ENCODE measurements at places on chromosomes 12 and 14. TPM values are rescaled to one million over a fixed set of nuclear protein-coding genes. Genes with fewer than 3 reads are reported as not detected.

The TAS2R19 gene
- not detected for total RNA-seq

- DNase-seq: no peak
Measured at GRCh38 chr14:68944162-68944561, 34.9 kb downstream of the ACTN1 start.

DNA sequence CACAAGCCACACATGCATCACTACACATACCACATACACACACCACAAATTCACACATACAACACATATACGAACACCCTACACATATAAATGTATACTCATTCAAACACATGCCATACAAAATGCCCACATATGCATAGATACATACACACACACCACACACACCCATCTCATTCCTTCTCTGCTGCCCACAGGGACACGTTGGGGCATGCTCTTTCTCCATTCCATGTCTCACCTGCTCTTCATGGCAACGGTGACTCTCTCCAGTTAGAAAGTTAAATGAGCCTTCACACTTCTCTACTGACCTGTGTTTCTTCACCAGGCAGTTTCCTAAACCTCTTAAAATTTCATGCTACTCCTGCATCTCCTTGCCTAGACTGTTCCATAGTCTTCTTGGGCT is 1194.8 kb downstream of the BCL11B start:
- no peak for DNase-seq

DNA sequence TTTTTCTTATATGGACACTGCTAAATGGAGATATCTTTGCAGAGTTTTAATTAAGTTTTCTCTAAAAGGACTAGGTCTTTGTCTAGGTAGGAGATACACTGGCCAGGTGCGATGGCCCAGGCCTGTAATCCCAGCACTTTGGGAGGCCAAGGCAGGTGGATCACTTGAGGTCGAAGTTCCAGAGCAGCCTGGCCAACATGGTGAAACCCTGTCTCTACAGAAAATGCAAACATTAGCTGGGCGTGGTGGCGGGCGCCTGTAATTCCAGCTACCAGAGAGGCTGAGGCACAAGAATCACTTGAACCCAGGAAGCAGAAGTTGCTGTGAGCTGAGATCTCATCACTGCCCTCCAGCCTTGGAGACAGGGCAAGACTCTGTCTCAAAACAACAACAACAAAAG is 17.1 kb upstream of the CERS5 start:
- DNase-seq: no peak

GRCh38 chr14:49988080-49988990 is 95.5 kb downstream of the ARF6 start:
- DNase-seq: no peak

DNA sequence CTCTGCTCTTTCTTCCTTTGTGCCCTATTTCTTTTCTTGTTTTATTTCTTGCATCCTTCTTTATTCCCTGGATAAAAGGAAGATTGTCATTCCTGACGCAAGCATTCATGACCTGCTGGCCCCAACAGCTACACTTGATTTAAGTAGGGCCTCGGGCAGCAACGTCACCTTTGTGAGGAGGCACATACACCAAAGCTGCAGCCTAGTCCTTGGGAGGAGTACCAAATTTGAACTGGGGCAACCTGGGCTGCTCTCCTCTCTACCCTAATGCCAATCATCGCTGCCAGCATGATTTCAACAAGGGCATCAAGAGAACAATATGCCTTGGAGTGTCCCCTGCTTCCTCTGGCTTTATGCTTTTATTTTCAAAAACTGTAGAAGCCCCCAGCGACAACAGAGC is 76.4 kb downstream of the C12orf50 start:
- no peak for DNase-seq

GRCh38 chr12:97927977-97928376 is 465.4 kb downstream of the RMST start:
- no peak for DNase-seq

The CCDC177 gene
- not detected for total RNA-seq

DNA sequence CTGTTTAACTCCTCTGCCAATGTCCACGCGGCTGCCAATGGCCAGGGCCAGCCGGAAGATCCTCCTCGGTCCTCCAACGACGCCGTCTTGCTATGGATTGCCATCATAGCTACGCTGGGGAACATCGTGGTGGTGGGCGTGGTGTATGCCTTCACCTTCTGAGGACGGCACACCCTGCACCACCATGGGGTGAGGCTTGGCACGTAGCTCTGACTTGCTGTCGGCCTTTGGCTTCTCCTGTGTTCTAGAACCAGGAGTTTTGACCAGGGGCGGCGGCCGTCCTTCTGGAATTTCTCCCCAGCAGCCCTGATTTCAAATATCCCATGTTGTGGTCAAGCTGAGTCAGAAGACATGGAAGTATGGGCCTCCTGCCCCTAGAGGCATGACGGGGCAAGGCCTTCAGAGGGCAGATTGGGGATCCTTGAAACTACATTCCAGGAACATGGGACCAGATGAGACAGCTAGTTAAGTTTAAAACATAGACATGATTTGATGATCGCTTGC is 47.5 kb downstream of the C14orf132 start:
- peak; percentile 30 for DNase-seq

DNA sequence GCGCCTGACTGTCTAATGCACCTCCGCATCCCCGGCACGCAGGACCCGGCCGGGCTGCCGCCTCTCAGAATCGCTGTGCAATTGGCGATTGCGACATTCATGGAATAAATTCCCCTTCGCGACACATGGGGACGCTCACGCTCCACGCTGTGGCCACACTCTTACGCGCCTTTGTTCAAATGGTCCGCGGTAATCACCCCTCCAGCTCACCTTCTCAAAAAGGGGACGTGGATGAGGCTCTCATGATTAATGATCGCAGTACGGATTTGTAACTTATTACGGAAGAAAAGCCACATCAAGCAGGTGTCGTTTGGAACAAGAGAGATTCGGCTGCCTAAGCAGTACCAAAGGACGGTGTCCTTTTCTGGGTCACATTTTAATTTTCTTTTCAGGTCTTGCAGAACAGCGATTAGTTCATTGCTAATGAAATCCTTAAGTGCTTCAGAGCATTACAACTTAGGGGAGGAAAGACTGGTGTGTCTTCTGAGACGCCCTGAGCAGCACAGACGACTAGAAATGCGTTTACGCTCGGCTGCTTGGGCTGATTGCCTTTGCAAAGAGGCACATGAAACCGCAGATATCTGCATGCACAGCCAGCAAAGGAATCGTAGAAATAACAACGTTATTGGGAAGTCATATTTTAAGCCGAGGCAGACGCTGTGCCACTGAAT is 37.3 kb upstream of the ADGRD1 start:
- DNase-seq: peak; percentile 80

DNA sequence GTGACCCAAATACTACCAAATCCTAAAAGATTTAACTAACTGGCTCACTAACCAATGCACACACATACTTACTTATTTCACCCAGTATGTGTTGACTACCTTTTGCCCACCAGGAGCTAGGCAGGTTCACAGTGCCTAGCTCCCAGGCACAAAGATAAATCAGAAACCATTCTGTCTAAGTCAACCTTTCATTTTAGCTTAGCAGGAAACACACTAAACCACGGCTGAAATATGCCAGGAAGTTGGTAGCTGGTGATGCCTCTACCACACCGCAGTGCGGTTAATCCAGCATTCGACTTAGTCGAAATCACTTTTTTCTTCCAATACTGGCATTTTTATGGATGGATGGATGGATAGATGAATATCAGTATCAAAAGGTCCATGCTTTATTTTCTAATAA is 597.7 kb downstream of the DIO2 start:
- no peak for DNase-seq

DNA sequence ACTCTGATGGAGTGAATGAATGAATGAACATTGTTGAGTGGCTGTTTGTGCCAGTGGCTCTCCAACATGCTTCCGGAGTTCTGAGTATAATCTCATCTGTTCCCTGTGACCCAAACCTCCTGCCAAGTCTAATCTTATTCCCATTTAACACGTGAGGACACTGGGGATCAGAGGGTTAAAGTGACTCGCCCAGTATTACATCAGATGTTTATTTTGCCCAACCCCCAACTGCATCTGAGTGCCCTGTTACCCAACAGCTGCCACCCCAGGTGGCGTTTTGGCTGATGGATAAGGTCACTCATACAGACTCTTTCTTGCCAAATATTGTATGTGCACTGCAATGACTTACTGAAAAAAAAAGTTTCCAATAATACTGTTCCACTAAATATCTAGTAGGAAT is 210.9 kb downstream of the EXOC5 start:
- no peak for DNase-seq

DNA sequence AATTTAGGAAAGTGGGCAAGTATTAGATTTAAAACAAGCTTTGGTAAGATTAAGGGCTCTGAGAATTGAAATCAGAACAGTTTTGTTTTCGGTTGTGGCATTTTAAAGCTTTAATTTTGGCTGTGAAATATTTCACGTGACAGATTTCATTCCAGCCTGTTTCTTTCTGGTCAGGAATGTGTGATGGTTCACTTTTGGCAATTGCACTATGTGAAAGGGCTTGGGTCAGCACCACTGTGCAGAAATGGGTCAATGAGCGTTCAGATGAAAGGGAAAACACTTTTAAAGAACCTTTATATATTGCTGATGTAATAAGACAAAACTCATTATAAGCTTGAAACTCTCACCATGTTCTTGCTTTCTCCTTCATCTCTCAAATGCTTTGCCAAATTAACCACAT is 17.1 kb downstream of the NUBPL start:
- DNase-seq: no peak

DNA sequence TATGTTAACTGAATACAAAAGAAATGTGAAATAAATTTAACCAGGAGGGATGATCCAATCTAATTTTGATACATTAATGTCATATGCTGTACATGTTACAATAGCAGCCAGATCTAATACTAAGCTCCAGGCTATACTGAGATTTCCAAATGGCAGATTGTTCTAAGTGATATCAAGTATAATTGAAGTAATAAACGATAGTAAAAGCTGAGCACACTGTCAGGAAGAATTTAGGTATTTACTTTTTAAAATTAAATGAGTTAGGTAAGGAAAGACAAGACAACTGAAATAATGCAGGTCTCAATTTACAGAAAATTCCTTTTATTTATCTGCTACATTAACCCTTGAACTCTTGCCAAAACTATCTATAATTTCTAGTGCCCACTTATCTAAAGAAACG is 39.9 kb downstream of the INSM2 start:
- DNase-seq: no peak

GRCh38 chr14:58072288-58073071 is 79.5 kb downstream of the ARMH4 start:
- DNase-seq: peak; percentile 95

GRCh38 chr14:105540811-105541210 is 14.4 kb downstream of the TMEM121 start:
- no peak for DNase-seq

The BEGAIN gene
- total RNA-seq: 3.8 TPM

GRCh38 chr12:53983568-53983949 is 1.4 kb upstream of the HOXC10 start:
- no peak for DNase-seq

The REM2 gene
- 0.18 TPM for total RNA-seq

The RHOJ gene
- total RNA-seq: not detected

GRCh38 chr12:52506858-52507715 is 13.1 kb downstream of the KRT5 start:
- DNase-seq: peak; percentile 72

- DNase-seq: no peak
Measured at GRCh38 chr12:69546693-69547438, 38.4 kb upstream of the CCT2 start.

GRCh38 chr12:65924716-65925115 is 100.4 kb downstream of the HMGA2 start:
- DNase-seq: no peak

DNA sequence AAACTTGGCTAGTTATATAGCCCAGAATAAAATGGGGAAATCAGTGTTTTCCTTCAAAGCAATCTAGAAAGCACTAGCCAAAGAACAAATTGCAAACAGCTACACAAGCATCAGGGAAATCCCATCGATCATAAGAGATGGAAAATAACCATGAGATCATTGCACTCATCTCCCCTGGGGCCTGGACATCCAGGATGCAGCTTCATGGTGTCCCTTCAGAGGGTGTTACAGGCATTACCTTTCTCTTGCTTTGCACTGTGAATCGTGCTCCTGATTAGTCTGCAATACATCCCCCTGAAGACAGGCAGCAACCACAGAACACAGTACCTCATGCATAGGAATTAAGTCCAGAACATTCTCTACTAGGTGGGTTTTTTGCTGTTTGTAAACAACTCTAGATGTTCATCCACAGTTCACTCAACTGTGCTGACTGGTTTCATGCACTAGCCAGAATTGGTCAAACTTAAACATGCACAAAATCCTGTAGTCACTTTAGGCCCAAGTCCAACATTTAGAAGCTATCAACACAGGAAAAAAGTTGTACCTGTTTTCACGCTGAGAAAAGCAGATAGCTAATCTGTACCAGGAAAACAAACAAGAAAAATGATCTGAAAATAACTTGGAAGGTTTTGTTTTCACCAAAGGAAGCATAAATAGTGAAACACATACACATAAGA is 120.1 kb downstream of the ZFP36L1 start:
- DNase-seq: no peak

The CELA1 gene
- total RNA-seq: not detected

- no peak for DNase-seq
Measured at GRCh38 chr12:132593071-132593470, 17.3 kb downstream of the LRCOL1 start.

DNA sequence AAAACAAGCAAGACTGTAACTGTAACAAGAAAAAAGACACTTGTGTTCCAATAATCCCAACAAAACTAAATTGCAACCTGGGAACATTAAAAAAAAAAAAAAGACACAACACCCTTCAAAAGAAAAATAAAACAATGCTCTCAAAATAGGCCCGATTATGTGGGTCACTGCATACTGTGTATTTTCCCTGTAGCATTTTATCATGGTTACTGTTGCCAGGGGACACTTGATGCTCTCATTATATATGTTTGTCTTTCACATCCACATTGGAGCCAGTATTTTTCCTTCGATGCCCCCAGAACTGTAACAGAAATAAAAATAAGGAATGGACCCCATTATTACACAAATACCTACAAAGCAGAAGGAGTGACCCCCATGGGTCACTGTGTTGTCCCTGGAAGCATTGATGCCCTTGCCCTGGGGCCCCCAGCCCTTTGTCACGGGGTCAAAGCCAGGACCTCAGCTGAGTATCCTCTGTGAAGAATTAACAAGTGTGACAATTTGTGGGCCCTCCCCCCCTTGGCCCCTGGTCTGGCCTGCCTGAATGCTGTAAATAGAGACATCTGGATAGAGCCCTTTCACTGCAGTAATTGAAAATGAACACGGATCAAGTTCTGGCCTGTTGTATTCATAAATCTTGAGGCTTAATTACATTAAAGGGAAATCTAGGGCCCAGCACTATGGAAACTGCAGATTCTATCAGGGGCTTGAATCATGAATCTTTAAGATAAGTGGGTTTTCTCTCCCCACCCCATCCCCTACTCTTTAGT is 72.8 kb downstream of the C12orf42 start:
- no peak for DNase-seq

DNA sequence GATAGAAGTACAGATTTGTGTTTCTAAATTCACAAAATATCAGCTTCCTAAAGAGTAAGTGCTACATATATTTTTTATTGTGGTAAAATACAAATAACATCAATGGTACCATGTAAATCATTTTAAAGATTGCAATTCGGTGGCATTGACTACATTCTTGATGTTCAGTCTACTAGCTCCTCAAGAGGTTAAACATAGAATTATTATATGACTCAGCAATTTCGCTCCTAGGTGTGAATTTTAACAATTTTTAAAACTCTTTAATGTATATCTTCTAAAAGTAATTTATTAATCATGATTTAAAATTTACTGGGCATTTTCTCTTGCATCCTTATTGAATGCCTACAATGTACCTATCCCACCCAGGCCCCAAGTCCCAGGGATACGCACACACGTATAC is 29.8 kb upstream of the OAS1 start:
- no peak for DNase-seq

GRCh38 chr12:6208130-6208529 is 7.9 kb downstream of the CD9 start:
- no peak for DNase-seq

The DAO gene
- not detected for total RNA-seq
